CD8-positive, alpha-beta T cell (primary cell): ENCODE measurements at places on chromosomes 11 and 22.

DNA sequence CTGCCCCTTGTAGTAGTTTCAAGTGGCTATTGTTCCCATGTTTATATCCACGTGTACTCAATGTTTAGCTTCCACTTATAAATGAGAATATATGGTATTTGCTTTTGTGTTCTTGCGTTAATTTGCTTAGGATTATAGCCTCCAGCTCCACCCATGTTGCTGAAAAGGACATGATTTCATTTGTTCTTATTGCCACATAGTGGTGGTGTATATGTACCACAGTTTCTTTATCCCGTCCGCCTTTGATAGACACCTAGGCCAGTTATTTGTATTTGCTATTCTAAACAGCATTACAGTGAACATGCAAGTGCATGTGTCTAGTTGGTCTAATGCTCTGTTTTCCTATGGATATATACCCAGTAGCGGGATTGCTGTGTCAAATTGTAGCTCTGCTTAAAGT, 6.8 kb downstream of the OR51B2 start:
- no peak for DNase-seq

DNA sequence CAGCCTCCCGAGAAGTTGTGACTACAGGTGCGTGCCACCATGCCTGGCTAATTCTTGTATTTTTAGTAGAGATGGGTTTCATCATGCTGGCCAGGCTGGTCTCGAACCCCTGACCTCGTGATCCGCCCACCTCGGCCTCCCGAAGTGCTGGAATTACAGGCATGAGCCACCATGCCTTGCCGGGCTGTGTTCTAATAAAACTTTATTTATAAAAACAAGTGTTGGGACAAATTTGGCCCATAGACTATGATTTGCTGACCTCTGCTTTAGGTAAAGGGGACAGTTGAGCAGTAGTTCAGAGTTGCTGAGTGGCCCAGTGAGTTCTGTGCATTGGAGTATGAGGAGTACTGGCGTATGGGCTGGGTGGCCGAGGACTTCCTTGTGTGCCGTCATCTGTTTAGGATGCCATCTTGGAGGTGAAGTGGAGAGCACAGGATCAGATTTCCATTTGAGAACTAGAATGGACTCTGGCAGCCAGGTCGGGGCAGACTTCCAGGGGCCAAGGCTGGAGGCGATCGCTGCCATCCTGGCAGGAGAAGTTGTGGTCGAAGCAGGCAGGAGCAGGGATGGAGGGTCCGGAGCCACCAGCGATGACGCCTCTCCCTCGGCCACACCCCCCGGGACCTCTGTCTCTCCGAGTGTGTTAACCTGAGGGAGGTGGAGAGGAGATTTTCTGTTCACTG, 43.8 kb downstream of the FBLN1 start:
- no peak for DNase-seq

GRCh38 chr22:27538666-27539065, 262.9 kb downstream of the MN1 start:
- DNase-seq: no peak

GRCh38 chr11:9001736-9002135, 2.1 kb downstream of the NRIP3 start:
- no peak for DNase-seq

- DNase-seq: no peak
These were observed 103.7 kb downstream of the GAB2 start for GRCh38 chr11:78313898-78314297.

DNA sequence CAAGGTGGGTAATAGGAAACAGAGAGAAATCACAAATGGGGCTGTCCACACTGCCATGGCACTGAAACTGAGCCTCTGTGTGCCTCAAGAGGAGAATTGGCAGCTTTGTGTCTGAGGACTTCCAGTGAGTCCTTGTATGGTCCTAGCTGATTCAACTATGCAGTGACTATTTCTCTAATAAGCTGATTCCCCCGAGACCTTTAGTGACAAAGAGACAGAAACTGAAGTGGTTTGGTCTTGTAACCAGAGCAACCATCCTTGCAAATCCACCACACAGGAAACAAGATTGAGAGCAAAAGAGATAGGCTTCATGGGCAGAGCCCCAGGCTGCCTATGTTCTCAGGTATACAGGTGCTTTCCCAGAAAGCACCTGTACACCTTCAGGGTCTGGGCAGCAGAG, 1038.5 kb downstream of the NTM start:
- DNase-seq: no peak

DNA sequence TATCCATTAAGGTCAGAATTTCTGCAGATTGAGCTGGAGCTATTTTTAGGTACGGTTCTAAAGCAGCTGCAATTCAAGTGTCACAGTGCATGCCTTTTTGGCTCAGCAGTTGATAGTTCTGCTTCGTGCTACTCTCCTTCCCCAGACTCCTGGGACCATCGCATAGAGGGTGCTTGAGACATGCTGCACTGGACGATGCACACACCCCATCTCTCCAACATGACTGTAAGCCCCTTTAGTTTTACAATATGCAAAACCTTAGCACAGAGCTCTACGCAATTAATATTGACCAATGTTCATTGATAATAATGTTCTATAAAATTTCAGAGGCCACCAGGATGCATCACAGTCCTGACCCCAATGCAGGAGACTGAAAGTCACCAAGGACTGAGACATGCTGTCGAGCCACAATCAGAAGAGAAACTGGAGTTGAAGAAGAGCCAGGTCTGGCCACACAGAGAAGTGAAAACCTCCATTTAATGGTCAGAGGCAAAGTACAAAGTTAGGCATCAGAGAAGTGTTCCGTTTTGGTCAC, 120.9 kb upstream of the ZC3H12C start:
- DNase-seq: no peak

DNA sequence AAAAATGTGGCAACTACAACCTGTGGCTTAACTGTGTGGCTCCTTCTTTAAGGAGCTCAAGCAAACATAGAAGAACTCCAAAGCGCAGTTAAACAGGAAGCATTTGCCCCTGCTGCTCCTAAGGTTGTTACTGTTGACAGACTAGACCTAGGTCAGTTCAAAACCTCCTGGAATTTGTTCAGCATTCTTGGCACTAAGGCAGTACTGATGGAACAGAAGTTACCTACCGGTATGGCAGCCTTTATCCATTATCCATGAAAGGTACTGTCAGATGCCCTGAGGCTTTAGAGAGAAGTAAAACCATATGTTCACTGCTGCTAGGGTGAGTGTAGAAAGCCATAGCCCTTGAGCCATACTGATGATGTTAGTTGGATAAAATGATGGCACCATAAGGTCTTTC, 916.5 kb upstream of the FAT3 start:
- no peak for DNase-seq

DNA sequence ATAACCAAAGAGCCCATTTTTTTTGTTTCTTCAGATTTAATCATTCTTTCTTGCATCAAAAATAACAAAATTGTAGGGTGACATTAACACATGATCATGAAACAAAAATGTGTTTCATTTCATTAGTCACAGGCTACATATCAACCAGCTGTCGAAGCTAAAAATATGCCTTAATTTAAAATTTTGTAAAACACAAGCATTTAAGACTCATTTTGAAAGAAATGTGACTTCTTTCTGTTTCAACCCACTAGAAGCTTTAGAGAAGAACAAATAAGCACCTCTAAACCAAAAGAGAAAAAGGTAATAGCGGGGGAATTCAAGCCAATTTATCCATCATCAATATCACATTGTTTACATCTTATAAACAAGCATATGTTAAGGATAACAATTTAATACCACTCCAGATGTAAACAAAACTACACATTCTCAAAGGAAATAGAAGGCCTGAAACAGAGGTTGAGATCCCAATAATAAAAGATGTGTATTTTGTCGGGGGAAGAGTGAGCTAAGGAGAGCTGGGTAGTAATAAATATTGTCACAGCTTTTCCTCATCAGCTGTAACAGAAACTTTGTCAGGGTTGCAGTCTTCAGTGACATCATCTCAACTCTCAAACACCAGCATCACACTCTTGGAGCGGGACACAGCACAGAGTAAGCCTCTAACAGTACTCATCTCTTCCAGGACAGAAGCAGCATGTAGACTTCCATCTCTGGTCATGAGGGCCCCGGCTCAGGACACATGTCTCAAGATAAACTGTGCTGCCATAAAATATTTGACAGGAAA, 42.0 kb downstream of the ALG9 start:
- no peak for DNase-seq

DNA sequence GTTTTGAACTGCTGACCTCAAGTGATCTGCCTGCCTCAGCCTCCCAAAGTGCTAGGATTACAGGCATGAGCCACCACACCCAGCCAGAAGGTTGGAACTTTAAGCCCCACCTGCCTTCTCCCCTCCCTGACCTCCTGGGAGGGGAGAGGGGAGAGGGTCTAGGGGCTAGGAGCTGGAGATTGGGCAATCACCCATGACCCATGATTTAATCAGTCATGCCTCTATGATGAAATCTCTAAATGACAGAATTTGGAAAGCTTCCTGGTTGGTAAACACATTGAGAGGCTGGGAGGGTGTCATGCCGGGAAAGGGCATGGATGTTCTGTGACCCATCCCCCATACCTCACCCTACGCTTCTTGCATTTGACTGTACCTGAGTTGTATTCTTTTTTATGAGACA, 17.1 kb upstream of the TFIP11 start:
- no peak for DNase-seq

GRCh38 chr22:49017482-49018329, 810.0 kb downstream of the BRD1 start:
- no peak for DNase-seq

DNA sequence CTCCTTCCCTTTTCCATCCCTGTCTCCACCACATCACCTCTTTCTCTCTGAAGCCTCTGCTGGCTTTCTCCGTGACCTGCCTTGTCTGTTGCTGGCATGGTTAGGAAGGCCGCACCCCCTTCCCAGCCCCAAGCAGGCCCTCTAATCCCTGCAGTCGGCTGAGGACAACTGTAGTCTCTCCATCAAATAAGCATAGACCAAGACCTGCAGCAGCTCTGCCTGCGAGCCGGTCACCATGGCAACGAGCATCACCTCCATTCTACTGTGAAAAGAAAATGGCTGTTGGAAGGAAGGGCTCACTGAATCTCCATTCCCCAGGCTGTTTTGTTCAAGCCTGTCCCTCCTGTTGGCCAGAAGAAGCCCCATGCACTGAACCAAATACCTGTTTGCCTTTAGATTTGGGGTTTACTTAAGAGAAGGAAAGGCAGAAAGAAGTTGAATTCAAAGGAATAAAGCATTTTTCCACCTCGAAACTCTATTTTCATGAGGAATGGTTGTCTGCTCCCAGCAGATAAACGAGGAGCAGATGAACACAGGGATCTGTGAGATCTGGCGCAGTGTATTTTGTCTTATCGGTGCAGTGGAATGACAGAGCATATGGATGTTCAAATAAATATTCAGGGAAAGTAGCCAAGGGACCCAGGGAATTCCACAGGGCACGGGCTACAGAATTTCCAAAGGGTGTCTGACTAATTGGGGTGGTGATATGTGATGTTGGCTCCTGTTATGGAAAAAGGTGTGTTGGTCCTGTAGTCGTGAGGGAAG, 113.1 kb upstream of the TTC12 start:
- DNase-seq: no peak

DNA sequence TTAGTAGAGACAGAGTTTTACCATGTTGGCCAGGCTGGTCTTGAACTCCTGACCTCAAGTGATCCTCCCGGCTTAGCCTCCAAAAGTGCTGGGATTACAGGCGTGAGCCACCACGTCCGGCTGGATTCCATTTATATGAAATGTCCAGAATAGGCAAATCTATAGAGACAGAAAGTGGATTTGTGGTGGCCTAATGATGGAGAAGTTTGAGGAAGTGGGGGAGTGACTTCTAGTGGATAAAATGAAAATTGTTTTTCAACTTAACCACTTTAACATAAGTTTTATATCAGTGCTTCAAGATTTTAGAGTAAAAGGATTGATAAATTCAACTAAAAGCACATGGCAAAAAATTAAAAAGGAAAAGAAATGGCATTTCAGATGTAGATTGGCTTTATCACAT, 66.2 kb downstream of the HIPK3 start:
- no peak for DNase-seq

- no peak for DNase-seq
These were observed 121.5 kb downstream of the CCDC34 start for GRCh38 chr11:27241311-27242122.

- DNase-seq: no peak
These were observed 108.6 kb downstream of the KCNQ1OT1 start for GRCh38 chr11:2590965-2591754.

DNA sequence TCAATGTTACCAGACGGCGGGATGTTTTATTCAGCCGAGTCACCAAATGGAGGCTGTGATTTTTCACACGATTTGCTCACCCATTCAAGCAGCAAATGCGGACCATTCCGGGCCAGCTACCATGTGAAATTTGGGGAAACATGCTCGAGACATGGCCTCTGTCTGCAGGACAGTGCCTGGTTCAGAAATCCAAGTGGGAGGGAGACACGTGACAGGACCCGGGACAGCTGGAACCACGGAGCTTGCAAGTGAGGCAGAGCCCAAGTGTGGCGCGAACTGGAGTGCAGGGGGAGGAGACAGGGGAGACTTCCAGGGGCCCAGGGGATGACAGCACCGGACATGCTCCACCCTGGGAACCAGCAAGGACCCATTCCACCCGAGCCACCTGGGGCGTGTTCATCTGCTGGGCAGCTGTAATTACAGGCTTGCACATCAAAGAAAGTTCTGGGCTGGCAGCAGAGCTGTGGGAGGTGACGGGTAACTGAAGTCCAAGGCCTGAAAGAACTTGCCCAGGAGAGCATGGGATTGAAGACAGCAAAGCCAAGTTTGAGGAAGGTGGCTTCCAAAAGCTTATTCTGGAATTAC, 16.5 kb downstream of the CERK start:
- DNase-seq: no peak

GRCh38 chr11:13440100-13440855, 22.7 kb downstream of the BTBD10 start:
- DNase-seq: no peak

- DNase-seq: no peak
These were observed 4.9 kb upstream of the TESMIN start for GRCh38 chr11:68756171-68756766.

DNA sequence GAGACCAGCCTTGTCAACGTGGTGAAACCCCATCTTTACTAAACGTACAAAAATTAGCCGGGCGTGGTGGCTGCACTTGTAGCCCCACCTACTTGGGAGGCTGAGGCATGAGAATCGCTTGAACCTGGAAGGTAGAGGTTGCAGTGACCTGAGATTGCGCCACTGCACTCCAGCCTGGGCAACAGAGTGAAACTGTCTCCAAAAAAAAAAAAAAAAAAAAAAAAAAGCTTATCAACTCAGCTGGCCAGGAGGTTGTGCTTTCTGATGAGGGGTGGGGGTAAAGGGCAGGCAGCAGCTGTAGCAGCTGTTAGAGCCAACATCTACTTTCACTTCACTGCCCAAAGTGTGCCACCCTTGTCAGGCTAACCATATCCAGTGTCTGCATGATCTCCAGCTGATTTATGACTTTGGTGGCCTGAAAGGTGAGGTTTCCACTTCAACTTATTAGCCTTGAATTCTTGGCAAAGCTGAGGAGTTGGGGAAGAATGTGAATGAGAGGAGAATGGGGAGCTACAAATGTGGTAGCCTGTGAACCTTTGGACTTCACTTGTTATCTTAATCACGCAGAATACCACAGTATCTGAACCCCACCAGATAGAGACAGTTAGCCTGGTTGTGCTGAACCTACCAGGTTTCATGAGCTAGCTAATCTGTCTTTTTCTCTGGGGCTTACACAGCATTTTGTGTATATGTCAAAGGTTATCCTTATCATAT, 19.6 kb downstream of the RNF121 start:
- no peak for DNase-seq

- no peak for DNase-seq
These were observed 97.7 kb downstream of the TEAD1 start for GRCh38 chr11:12771875-12772274.

GRCh38 chr11:94533206-94533605, 10.5 kb upstream of the FUT4 start:
- no peak for DNase-seq

GRCh38 chr11:118074785-118075184, 2.1 kb upstream of the TMPRSS4 start:
- no peak for DNase-seq
